ENCODE measurements at places on chromosomes 6 and 20. TPM values are rescaled to one million over a fixed set of nuclear protein-coding genes. Genes with fewer than 3 reads are reported as not detected.

TDRD6 gene
- 1.2 TPM for total RNA-seq

MAP1LC3A gene
- total RNA-seq = 61.6 TPM

XKR7 gene
- 3.7 TPM for total RNA-seq

AGER gene
- total RNA-seq = 6.3 TPM

CDSN gene
- total RNA-seq = not detected

CDH4 gene
- total RNA-seq = 5.8 TPM

FHL5 gene
- 6.5 TPM for total RNA-seq

GRCh38 chr20:20363799-20364592, 3.9 kb upstream of the INSM1 start:
- DNase-seq = peak; percentile 49
- no peak overlapping the region for H3K27ac ChIP-seq
- peaks cover 78% of the 10 kb centered on the region for H3K27me3 ChIP-seq
- H3K4me1 ChIP-seq = peaks cover 37% of the 10 kb centered on the region
- H3K4me3 ChIP-seq = no peak overlapping the region

GRCh38 chr6:14278006-14278405, 160.4 kb downstream of the CD83 start:
- no peak overlapping the region for H3K27ac ChIP-seq
- no peaks in the 10 kb centered on the region for H3K36me3 ChIP-seq
- H3K27me3 ChIP-seq = no peaks in the 10 kb centered on the region
- H3K4me3 ChIP-seq = no peak overlapping the region
- peaks cover 48% of the 10 kb centered on the region for H3K4me1 ChIP-seq

- H3K27ac ChIP-seq = no peak overlapping the region
- DNase-seq = no peak
- H3K4me1 ChIP-seq = peaks cover 43% of the 10 kb centered on the region
- no peaks in the 10 kb centered on the region for H3K27me3 ChIP-seq
Observed at GRCh38 chr6:109456111-109456583, 575 bp upstream of the MICAL1 start.

- no peaks in the 10 kb centered on the region for H3K27me3 ChIP-seq
- no peak overlapping the region for H3K4me3 ChIP-seq
- H3K4me1 ChIP-seq = no peaks in the 10 kb centered on the region
- no peaks in the 10 kb centered on the region for H3K36me3 ChIP-seq
- DNase-seq = no peak
Observed at GRCh38 chr6:120681204-120681603, 653.1 kb downstream of the TBC1D32 start.

DNA sequence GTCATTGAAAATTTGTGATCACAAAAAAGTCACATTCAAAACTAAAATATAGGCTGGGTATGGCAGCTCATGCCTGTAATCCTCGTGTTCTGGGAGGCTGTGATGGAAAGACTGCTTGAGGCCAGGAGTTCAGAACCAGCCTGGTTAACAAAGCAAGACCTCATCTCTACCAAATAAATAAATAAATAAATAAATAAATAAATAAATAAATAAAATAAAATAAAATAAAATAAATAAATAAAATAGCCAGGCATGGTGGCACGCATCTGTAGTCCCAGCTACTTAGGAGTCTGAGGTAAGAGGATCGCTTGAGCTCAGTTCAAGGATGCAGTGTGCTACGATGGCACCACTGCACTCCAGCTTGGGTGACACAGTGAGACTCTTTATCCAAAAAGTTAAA, 343.1 kb upstream of the RUNX2 start:
- no peaks in the 10 kb centered on the region for H3K4me1 ChIP-seq
- no peaks in the 10 kb centered on the region for H3K36me3 ChIP-seq
- no peak overlapping the region for H3K4me3 ChIP-seq

GRCh38 chr20:40582531-40582930, 106.5 kb downstream of the MAFB start:
- no peaks in the 10 kb centered on the region for H3K36me3 ChIP-seq
- no peak overlapping the region for H3K4me3 ChIP-seq
- H3K27ac ChIP-seq = no peak overlapping the region
- no peaks in the 10 kb centered on the region for H3K4me1 ChIP-seq
- no peaks in the 10 kb centered on the region for H3K27me3 ChIP-seq

Data from spinal cord (tissue), 10 donors.